Activated CD4-positive, alpha-beta memory T cell treated with anti-CD3 and anti-CD28 coated beads, Interleukin-2, amount 10 ng/mL, durations not matched to agents 7 days and 5 days (primary cell): ENCODE measurements at places on chromosomes 6 and 20. TPM values are rescaled to one million over a fixed set of nuclear protein-coding genes. Genes with fewer than 3 reads are reported as not detected.

Gene TNF
- 124 TPM for total RNA-seq

Gene CST4
- total RNA-seq: not detected

Gene RSPO4
- total RNA-seq: not detected

Gene CLDN20
- total RNA-seq: not detected

Gene DNAH8
- total RNA-seq: 0.03 TPM

Gene OPRL1
- total RNA-seq: 1.6 TPM

Gene NHLRC1
- 0.20 TPM for total RNA-seq

Gene XPO5
- 78.5 TPM for total RNA-seq

Gene SLC13A3
- total RNA-seq: not detected

Gene MDFI
- total RNA-seq: not detected

Gene LAMA5
- total RNA-seq: 0.33 TPM

Gene TUBE1
- total RNA-seq: 28.5 TPM

Gene SCUBE3
- not detected for total RNA-seq

Gene HSD17B8
- total RNA-seq: 11.4 TPM

Gene BRPF3
- 21.6 TPM for total RNA-seq

Gene METTL24
- total RNA-seq: not detected

Gene GPR6
- not detected for total RNA-seq

Gene LZTS3
- total RNA-seq: 0.90 TPM

Gene NKAIN4
- not detected for total RNA-seq

Gene FKBP1C
- total RNA-seq: 0.55 TPM

Gene HRH3
- not detected for total RNA-seq

Gene FLRT3
- total RNA-seq: not detected

Gene SLC44A4
- total RNA-seq: 0.38 TPM

Gene BHLHE23
- not detected for total RNA-seq

Gene PHF10
- total RNA-seq: 59.9 TPM

Gene L3MBTL1
- total RNA-seq: 7.4 TPM

Gene CLIC1
- 644 TPM for total RNA-seq

Gene CDH26
- total RNA-seq: 0.53 TPM

Gene TASP1
- total RNA-seq: 9.8 TPM

Gene KIF16B
- total RNA-seq: 8.8 TPM

Gene MYH7B
- total RNA-seq: 0.15 TPM

Gene HIVEP1
- 21.7 TPM for total RNA-seq

Gene SUMO4
- total RNA-seq: 8.5 TPM

Gene EMILIN3
- not detected for total RNA-seq

Gene HLA-DOA
- 3.4 TPM for total RNA-seq
